Fibroblast of mammary gland (primary cell): ENCODE measurements at places on chromosomes 6 and 20.

DNA sequence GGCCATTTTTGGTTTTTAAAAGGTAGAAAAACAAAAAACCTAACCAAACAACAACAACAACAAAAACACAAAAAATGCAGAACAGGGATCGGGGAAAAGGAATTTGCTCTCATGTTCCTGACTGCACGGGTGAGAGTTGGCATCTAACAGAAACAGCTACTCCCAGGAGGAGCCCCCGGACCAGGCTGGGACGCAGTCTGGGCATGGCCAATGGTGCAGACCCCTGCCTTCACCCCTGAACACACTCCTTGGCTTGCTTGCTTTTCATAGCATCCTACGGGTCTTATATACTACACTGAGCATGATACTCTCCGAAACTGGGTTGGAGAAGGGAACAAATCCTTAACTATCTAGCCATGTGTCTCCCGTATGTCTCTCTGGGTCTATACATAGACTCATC is 587 bp upstream of the MAS1 start:
- DNase-seq: no peak

GRCh38 chr6:16154904-16155303 is 26.0 kb downstream of the MYLIP start:
- peak; percentile 86 for DNase-seq

GRCh38 chr6:134173366-134173725 is 120.9 kb upstream of the SLC2A12 start:
- DNase-seq: peak; percentile 18

DNA sequence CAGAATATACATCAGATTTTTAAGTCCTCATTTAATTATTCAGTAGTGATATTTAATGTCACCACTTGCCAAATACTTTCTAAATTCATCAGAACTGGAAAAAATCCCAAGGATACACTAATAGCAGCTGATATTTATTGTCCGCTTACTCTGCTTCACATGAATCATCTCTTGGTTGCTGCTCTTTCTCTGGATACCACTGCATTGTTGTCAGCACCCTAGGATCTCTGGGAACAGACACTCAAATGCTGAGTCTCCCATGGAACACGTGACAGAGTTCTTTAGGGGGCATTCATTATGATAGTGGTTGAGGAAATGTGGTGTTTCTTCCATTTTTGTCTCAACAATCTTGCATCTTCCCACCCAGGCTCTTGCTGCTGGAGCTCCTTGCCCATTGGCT is 318.0 kb downstream of the RFPL4B start:
- peak; percentile 93 for DNase-seq

DNA sequence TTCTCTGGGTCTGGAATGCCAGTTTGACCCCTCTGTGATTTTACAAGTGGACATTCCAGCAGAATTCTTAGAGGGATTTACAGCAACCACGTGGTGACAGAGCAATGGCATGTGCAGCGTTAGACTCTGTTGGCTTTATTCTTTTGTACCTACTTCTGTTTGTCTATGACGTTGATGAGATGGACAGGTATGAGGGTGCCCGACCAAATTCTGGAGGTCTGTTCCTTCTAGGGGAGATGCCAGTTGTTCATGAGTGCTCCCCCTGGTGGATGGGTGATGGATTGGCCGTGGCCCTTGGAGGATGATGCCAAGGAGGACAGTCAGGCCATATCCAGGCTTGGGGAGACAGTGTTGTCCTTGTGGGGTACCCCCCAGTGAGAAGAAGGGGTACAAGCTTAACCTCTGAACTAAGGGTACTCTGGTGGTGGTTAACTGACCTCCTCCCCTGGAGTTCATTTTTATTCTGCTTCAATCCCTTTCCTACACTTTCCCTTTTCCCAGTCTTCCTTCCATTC is 198.6 kb downstream of the DTNBP1 start:
- DNase-seq: no peak

DNA sequence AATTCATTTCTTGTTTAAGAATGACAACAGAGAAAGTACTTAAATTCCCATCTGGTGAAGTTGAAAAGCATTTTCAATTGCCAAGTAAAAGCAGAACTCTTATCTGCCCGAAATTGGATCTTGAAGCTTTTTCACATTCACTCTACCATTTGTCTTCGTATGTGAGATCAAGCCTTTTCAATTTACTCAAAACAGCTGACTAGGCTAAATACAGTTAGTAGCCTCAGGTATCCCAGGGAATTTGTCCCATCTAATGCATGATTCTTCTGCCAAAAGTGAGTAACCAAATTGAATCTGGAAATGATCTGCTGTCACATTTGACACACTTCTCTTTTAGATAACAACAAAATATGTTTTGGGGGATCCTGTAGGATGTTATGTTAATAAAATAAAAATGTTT is 596.8 kb upstream of the HS3ST5 start:
- no peak for DNase-seq

DNA sequence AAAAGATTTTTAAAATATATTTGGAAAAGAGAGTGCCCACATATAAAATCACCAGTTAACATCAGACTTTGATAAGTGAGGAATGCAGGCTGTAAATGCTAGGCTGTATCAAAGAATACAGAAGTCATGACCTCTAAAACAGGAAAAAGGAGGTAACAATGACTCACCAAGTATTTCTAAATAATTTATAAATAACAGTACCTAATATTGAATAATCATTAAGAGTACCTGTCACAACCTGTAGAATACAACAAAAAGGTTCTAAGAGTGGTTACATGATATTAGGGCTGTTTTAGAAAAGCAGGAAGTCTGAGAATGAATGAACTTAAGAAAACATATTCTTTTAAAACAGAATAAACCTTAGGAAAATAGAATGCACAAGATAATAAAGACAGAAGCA is 173.1 kb upstream of the CST7 start:
- no peak for DNase-seq
